Central memory CD8-positive, alpha-beta T cell (primary cell): ENCODE measurements at places on chromosomes 4 and X.

- DNase-seq, result no peak
These were observed 59.1 kb downstream of the GALNT7 start for GRCh38 chr4:173227756-173228155.

DNA sequence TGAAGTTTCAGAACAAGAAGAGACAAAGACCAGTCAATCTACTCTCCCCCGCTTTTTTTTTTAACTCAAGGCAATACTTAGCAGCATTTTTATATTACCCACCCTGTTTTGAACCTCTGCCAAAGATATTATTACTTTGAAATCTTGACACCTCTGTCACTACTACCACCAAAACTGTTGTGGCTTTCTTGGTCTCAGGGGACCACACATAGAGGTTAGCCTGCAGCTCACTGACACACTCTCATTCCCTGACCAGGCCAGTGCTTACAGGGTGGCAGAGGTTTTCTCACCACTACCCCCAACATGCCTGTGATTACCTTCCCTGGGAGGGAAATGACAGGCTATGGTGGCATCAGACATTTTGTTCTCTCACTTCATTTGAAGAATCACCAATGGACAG is 137.4 kb upstream of the STIM2 start:
- DNase-seq, result no peak

DNA sequence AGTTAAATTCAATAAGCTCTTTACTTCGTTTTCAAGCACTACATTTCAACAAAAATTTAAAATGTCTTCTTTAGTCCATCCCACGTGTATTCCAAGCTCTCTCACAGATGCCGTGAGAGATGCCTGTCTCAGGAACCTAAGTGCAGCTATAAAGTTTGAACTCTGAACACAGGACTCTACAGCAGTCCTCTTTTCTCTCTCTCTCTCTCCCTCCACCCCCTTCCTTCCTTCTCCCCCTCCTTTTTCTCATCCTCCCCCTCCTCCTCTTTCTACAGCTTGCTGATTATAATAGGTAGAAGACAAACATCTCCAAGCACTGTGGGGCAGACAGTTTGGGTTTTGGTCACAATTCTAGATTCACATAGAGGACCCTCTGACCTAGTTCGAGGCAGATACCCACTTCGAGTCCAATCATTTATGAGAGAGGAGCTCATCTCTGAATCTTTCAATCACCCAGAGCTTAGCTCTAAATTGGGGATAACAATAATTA is 31.5 kb upstream of the DCLK2 start:
- no peak for DNase-seq

DNA sequence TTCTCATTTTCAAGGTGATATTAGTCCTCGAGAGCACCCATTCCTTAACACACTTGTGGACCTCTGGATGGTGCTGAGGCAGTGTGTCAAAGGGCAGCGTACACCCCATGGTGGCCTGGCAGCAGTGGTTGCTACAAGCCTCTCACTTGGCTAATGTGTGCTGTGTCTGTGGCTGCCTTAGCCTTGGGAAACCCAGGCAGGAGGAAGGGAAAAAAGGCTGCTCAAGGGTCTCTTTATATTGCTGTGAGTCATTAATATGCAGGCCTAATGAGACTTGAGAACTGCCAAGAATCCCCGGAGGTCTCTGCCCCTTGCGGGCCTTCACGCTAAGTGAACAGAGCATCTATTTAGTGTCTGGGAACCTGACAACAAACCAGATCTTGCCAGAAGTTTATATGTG is 7.0 kb downstream of the PCDH10 start:
- DNase-seq, result no peak

- DNase-seq, result no peak
These were observed 11.7 kb downstream of the MFAP3L start for GRCh38 chr4:170014359-170015011.

GRCh38 chrX:116272322-116272721 is 101.8 kb downstream of the AGTR2 start:
- no peak for DNase-seq

GRCh38 chrX:103063191-103063845 is 653 bp downstream of the BEX1 start:
- no peak for DNase-seq

GRCh38 chrX:7149411-7149810 is 1.5 kb upstream of the PUDP start:
- DNase-seq, result no peak

DNA sequence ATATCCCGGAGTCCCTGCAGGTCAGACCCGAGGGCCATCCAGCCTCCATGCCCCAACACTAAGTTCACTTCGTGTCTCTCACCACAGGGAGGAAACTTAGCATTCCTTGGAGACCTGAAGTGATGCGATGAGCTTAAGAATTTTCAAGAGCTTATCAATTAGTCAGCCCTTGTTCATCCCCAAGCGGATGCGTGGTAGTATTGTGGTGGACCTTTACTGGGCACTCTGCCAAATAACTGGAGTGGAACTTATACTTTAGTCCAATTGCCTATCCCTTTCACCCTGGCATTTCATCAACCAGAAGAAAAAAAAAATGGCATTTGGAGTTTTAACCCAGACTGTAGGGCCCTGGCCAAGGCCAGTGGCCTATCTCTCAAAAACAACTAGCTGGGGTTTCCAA is 137.1 kb downstream of the RELL1 start:
- DNase-seq, result no peak

- no peak for DNase-seq
These were observed 32.5 kb upstream of the TLR2 start for GRCh38 chr4:153651587-153651986.

- no peak for DNase-seq
These were observed 86.4 kb downstream of the PPA2 start for GRCh38 chr4:105387466-105387865.

- DNase-seq, result no peak
These were observed 660.5 kb upstream of the PABPC4L start for GRCh38 chr4:134862116-134862515.

- DNase-seq, result peak; percentile 64
These were observed 99.2 kb downstream of the PSAPL1 start for GRCh38 chr4:7335344-7336066.

DNA sequence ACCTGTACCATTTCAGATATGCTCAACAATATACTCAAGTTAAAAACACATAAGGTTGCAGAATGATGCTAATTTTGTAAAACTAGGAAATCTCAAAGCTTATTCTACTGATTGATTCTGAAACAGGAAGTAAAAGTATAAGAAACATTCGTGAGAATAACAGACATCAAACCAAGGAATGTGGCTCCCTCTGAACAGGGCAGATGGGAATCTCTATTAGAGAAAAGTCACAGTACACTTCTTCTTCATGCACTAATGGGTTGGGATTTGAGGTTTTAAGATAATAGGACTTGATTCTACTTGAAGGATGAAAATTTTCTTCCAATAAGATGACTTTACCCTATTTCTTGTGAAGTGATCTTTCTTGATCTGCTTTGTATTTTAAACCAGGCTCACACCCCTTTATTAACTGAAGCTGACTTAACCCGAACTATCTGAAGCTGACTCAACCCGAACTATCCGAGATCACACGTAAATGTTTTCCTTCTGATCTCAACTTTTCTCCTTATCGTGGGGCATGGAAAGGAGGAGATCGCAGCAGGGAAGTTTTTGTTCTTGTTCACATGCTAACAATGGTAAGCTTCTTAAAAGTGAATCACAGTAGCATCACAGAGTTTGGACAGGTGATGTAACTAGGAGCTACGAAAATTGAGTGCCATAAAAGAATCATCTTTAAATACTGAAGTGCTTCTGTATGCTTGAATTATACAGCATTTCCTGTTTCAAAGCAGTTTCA is 363.1 kb upstream of the ZFP42 start:
- DNase-seq, result no peak

DNA sequence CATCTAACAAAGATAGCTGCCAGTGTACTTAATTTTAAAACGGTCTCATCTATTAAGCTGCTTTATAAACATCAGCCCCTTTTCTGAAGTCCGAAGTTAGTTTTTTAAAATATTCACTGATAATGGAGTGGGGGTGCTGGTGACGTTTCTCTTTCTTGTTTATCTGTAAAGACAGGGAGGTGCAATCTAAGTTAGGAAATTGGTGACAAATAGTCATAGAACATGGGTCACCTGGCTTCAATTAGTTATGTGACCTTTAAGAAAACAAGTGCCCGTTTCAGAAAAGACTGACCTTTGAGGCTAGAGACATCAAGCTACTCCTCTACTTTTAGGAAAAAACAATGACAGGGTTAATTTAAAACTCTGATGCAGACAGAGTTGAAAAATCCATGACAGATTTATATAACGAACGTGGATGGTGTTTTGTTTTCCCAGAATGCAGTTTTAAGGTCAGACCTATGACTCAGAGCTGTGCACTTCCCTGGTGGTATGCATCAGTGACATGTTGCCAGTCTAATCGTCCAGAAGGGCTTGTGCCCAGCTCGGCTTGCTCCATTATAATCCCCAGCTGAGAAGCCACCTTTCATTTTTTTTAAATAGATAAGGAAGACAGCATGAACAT is 38.2 kb downstream of the FHL1 start:
- no peak for DNase-seq
